ENCODE measurements at places on chromosomes 11 and 22. TPM values are rescaled to one million over a fixed set of nuclear protein-coding genes. Genes with fewer than 3 reads are reported as not detected.

Gene KCNJ11
- polyA plus RNA-seq: not detected

DNA sequence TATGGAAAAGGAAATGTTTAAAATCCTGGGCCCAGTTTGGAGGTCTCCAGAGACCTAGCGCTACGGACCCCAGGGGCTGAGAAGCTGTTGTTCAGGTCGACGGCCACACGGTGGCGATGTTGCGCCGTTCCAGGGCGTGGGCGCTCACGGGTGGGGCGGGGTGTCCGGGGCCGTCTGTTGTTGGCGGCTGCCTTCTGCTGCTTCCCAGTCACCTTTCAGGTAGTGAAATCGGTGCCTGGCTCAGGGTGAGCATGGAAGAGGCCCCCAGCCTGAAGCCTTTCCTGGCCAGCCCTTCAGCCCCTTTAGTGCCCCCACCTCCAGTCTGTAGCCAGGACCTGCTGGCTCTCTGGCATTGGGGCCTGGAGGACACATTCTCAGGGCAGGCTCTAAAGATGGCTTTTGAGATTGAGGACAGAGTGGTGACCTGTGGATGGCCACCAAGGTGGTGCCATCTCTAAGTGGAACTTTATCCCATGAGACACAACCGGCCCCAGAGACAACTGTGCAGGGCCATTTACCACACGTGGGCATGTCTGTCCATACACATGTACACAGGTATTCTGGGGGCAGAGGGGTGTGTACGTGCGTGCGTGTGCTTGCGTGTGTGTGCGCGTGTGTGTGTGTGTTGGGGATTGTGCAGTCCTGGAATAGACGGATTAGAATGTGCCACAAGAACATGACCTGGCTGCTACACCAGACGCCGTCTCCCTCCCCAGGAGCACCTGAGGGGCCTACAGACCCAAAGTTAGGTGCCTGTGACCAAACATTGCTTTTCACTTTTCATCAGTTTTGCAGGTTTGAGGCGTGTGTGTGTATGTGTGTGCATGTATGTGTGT, 53.8 kb downstream of the ST14 start:
- DNase-seq: no peak

DNA sequence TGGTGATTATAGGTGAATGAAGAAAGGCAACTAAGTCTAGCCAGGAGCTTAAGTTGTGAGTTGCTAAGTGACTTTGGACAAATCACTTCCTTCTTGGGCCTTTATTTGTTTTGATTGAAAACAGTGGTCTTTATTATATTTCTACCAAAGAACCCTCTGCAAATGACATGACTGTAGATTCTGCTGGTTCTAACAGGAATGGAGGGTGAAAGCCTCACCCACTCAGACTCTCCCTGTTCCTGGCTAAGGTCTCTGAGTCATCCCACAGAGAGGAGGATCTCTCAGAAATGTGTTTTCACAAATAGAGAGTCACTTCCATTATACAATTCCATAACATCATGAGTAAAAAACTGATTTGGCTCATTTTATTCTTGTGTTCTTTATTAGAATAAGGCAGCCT, 583.9 kb upstream of the LRRC4C start:
- no peaks in the 10 kb centered on the region for H3K36me3 ChIP-seq
- H3K27me3 ChIP-seq: no peaks in the 10 kb centered on the region
- no peak overlapping the region for H3K4me3 ChIP-seq
- no peaks in the 10 kb centered on the region for H3K4me1 ChIP-seq
- no peak overlapping the region for H3K27ac ChIP-seq
- no peak for DNase-seq

Gene F2
- not detected for polyA plus RNA-seq

Gene OR2D2
- polyA plus RNA-seq: not detected

DNA sequence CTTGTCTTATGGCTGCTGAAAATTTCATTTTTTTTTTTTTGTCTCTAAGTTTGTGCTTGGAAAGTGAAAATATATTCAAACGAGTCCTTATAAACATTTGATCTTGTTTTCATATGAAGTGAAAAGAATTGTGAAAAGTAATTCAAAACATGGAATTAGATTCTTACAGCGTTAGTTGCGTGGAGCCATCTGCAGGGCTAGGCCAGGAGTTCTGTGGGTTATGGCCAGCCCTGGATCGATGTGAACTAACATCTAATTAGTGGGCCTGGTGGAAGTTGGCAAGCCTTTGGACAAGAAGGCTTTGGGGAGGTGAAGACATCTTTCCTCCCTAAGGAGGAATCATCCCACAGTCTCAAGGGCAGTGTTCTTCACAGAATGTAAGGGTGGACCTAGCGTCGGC, 37.2 kb downstream of the PARVA start:
- no peak overlapping the region for H3K4me3 ChIP-seq
- no peaks in the 10 kb centered on the region for H3K4me1 ChIP-seq
- H3K27ac ChIP-seq: no peak overlapping the region

DNA sequence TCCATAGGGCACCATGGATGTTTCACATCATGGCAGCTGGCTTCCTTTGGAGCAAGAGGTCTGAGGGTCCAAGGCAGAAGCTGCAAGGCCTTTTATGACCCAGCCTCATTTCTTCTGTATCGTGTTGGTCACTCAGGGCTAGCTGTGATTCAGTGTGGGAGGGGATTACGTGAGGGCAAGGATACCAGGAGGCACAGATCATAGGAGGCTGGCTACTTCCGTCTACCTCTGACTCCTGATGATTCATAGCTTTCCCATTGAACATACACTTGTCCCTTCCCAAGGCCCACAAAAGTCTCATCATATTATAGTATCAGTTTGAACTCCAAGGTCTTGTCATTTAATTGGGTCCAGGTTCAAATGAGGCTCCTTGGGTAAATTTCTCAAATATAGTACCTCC, 135.3 kb upstream of the ZBED5 start:
- H3K4me3 ChIP-seq: no peak overlapping the region
- DNase-seq: no peak
- no peaks in the 10 kb centered on the region for H3K27me3 ChIP-seq
- no peaks in the 10 kb centered on the region for H3K4me1 ChIP-seq

Gene PPP6R2
- 26.5 TPM for polyA plus RNA-seq

Gene LRP5
- polyA plus RNA-seq: 5.3 TPM

Gene CCDC116
- 0.14 TPM for polyA plus RNA-seq

Gene GGA1
- 48.0 TPM for polyA plus RNA-seq

DNA sequence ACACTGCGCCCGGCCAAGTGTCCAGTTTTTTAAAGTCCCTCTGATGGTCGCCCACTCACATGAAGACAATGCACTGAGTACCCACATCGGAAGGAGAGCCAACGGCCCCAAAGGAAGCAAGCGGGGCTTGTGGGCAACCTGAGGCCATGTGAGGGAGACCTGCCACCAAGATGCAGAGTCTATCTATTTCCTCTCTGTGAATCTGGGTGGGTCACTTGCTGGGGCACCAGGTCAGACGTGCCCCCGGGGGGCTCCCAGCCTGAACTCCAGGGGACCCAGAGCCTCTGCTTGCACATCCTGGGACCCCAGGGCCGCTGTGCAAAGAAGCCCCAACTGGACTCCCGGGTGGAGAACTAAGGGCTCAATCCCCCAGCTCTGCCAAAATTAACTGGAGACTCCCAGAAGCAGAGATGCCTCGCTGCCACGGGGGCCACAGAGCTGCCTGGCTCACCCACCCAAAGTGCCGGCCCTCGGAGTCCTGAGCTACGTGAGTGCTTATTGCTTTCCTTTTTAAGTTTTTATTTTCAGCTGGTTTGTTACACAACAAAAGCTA, 106.4 kb downstream of the BRD1 start:
- no peaks in the 10 kb centered on the region for H3K27me3 ChIP-seq
- no peak overlapping the region for H3K4me3 ChIP-seq
- H3K27ac ChIP-seq: no peak overlapping the region
- no peaks in the 10 kb centered on the region for H3K4me1 ChIP-seq
- no peak for DNase-seq
- no peaks in the 10 kb centered on the region for H3K36me3 ChIP-seq

GRCh38 chr22:44581096-44581435, 83.0 kb upstream of the RTL6 start:
- DNase-seq: no peak
- no peak overlapping the region for H3K4me3 ChIP-seq
- no peaks in the 10 kb centered on the region for H3K27me3 ChIP-seq
- H3K36me3 ChIP-seq: no peaks in the 10 kb centered on the region
- H3K4me1 ChIP-seq: no peaks in the 10 kb centered on the region

- no peak overlapping the region for H3K4me3 ChIP-seq
- H3K4me1 ChIP-seq: no peaks in the 10 kb centered on the region
- H3K27me3 ChIP-seq: no peaks in the 10 kb centered on the region
- no peaks in the 10 kb centered on the region for H3K36me3 ChIP-seq
Measured at GRCh38 chr11:16047073-16047472, 309.3 kb downstream of the SOX6 start.

Gene DEUP1
- polyA plus RNA-seq: not detected

DNA sequence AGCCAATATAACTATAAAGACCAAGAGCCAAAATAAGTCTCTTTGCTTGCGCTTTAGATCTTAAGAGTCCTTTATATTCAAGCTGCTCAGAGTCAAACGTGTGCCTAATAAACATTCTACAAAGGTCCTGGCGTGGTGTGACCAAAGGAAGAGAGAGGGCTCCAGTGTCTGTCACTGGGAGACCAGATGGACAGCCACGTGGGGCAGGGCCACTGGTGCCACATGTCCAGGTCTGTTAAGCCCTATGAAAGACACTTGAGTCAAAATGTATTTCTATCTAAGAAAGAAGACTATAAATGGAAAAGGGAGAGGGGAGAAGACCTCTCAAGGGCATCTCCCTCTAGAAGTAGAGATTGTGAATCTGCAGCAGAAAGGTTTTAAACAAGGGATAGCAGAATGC, 32.2 kb upstream of the EHF start:
- no peak overlapping the region for H3K4me3 ChIP-seq
- H3K27ac ChIP-seq: no peak overlapping the region
- DNase-seq: no peak

- no peaks in the 10 kb centered on the region for H3K36me3 ChIP-seq
- no peaks in the 10 kb centered on the region for H3K4me1 ChIP-seq
- no peak for DNase-seq
- no peaks in the 10 kb centered on the region for H3K27me3 ChIP-seq
Measured at GRCh38 chr11:61773356-61773755, 19.0 kb downstream of the TMEM258 start.

Gene IGF2
- not detected for polyA plus RNA-seq

DNA sequence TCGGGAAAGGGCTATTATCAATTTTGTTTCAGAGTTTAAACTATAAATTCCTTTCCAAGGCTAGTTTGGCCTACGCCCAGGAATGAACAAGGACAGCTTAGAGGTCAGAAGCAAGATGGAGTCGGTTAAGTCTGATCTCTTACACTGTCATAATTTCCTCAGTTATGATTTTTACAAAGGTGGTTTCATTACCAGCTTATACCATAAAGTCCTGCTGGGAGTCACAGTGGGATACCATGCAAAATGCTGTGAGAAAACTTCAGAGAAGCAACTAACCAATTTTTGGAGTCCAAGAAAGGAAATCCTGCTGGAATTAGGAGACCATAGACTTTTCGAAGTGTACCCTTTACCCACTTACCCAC, 17.4 kb upstream of the ZC3H12C start:
- DNase-seq: no peak
- no peak overlapping the region for H3K27ac ChIP-seq
- H3K4me3 ChIP-seq: no peak overlapping the region
- no peaks in the 10 kb centered on the region for H3K27me3 ChIP-seq

DNA sequence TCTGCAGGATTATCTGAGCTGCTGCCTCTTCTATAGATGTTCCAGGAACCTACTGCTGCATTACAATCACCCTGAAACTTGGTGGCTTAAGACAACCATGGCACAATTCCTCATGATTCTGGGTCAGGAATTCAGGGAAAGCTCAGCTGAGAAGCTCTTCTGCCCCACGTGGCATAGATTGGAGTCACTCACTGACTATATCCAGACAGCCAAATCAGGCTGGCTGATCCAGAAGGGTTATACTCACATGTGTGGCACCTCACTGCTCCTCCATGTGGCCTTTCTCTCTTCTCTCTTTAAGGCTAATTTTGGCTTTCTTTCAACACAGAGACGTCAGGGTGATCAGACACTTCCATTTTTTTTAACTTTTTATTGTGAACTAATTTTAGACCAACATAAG, 125.5 kb downstream of the BBOX1 start:
- no peak overlapping the region for H3K27ac ChIP-seq
- no peak for DNase-seq
- H3K4me1 ChIP-seq: no peaks in the 10 kb centered on the region
- H3K36me3 ChIP-seq: no peaks in the 10 kb centered on the region
- no peaks in the 10 kb centered on the region for H3K27me3 ChIP-seq
- no peak overlapping the region for H3K4me3 ChIP-seq

Gene OR51B2
- not detected for polyA plus RNA-seq

DNA sequence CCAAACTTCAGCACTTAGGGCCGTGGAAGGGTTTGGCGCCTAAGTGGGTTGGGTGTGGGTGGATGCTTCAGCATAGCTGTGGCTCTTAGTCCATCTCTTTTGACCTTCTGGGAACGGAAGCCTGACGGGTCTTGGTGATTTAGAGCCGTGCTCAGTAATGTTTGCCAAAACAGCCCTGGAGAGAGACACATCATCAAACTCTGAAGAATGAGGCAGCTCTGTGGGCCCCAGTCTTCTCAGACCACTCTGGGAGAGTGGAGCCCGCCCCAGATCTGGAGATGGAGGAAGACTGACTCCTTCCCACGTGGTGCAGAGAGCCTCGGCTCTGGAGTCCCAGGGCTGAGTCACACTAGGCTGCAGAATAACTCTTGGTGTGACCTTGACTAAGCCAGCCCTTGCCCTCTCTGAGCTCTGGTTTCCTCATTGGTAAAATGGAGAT, 168.9 kb downstream of the C11orf91 start:
- no peaks in the 10 kb centered on the region for H3K27me3 ChIP-seq
- no peaks in the 10 kb centered on the region for H3K36me3 ChIP-seq
- no peaks in the 10 kb centered on the region for H3K4me1 ChIP-seq
- DNase-seq: no peak

DNA sequence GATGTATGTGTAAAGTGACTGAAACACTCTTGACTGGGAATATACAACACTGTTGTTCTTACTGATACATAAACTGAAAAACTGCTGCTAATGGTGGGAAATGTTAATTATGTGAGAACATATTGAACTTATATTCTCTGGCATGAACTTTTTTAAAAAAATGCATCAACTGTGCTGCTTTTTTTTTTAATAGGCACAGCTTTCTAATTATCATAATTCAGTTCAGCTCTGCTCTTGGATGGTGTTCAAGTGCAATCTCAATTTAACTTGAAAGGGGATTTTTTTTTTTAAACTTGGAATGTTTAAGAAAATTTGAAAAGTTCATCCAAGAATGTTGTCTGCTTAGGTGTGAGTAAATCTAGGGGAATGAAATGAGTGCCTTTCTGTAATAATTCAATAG, 5.2 kb downstream of the TEAD1 start:
- H3K4me3 ChIP-seq: no peak overlapping the region
- H3K36me3 ChIP-seq: no peaks in the 10 kb centered on the region
- no peak for DNase-seq
- H3K4me1 ChIP-seq: no peaks in the 10 kb centered on the region
- H3K27ac ChIP-seq: no peak overlapping the region

Gene OR8K3
- not detected for polyA plus RNA-seq

DNA sequence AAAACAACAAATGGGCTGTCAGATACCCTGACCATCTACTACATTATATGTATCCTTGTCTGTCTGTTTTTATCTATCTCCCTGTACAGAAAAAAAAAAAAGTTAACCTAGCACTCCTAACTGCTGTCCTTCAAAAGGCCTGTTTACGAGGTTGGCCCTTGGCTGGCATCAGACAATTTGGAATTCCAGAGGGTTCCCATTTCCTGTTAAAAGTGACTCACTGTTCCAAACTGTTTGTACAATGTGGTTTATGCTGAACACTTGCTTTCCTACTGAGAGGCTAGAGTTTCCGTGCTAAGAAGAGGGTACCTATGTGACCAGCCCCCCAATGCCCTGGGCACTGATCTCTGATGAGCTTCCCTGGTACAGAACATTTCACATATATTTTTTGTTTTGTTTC, 65.9 kb upstream of the HMGXB4 start:
- no peaks in the 10 kb centered on the region for H3K27me3 ChIP-seq
- no peaks in the 10 kb centered on the region for H3K4me1 ChIP-seq
- no peak overlapping the region for H3K4me3 ChIP-seq

All from GM12878 (cell line).